Skeletal muscle cell (primary cell): ENCODE measurements at places on chromosomes 16 and 17.

DNA sequence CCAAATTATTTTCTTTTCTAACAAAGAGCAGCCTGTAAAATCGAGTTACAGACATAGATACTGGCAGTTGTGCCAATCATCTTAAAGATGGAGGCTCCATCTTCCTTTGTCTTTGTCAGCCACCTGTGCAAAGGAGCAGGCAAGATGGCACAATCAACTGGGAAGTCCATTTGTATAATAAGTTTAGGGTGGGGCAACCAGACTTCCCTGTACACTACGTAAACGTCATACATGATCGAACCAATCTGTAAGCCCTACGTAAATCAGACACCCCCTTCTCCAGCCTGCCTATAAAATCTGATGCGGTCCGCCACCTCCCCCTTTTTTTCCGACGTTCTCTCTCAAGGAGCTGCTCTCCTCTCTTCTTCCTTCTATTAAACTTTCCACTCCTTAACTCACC, 31.4 kb upstream of the MEAK7 start:
- DNase-seq, result no peak

- no peak for DNase-seq
These were observed 140.7 kb downstream of the KATNIP start for GRCh38 chr16:27690608-27691007.

DNA sequence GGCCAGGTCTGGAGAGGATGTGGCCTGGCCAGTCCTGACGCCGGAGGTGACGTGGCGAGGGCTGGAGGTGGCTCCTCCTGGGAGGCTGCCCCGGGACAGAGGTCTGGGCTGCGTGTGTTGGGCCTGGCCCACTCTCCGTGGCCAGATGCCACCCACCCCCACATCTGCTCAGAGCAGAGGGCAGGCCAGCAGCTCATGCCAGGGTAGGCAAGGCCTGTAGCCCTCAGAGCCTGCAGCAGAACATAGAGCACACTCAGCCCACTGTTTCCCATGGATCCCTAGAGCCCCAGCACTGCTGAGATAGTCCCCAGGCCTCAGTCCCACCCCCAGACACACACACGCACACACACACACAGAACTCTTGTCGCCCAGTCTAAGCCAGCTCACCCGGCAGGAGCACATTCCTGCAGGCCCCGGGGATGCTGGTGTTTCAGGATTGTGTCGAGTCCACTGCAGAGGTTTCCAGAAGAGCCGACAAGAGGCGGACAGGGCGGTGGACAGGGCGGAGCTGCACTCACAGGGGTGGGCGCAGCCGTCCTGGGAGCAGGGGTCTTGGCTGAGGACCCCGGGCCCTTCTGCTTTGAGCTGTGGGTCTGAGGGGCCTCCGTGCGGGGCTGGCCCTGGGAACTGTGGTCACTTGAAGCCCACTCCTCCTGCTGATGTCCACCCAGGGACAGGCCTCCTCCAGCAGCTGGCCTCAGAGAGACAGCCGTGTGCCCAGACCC, 33.4 kb downstream of the SOX8 start:
- DNase-seq, result no peak

- DNase-seq, result no peak
These were observed 4.8 kb upstream of the GLG1 start for GRCh38 chr16:74611721-74612120.

DNA sequence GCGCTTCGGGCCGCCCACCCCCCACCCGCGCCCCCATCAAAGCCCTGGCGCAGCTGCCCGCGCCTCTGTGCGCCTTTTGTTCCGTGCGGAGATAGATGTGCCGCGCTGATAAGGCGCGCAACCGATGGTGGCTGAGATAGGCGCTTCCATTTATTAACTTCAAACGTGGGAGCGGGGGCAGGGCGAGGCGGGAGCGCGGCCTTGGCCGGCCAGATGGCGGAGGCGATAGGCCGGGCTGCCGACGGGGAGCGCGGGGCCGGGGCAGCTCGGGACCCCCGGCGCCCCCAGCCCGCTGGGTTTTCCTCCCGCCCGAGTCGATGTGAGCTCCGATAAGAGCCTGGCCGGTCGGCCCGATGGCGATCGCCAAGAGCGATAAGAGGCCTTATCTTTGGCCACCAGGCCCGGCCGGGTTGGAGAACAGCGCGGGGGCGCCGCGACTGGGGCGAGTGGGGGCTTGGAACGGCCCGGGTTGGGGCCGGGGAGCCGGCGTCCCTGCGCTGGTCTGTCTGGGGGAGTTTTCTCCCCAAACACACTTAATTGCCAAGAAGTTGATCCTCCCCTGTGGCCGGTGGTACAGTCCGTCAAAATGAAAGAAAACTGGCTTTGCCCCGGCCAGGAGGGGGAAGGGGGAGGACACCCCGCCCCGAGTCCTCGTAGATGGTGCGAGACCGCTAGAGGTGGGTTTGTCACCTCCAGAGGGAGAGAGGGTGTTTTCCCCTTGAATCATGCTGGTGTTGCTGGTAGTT, 2.7 kb downstream of the ZFPM1 start:
- DNase-seq, result no peak
